ENCODE measurements at places on chromosomes 3 and 15.

GRCh38 chr3:59321881-59322540 is 272.2 kb upstream of the CFAP20DC start:
- no peak for DNase-seq

DNA sequence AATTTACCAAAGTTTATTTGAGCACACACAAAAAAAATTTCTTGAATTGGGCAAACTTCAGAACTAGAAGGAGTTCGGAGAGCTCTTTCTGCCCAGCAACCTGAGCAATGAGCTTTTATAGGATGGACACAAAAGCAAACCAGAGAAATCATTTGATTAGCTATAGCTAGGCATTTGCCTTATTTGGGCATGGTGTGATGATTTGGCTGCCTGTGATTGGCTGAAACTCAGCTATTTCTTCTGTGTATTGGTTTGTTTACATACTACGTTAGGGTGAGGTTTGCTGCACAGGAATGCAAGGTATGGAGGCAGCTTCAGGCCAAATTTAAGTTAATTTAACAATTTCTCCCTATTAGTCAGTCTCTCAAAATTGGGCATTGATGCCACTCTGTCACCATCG is 65.1 kb downstream of the NEK11 start:
- no peak for DNase-seq

- DNase-seq = no peak
Measured at GRCh38 chr15:54150255-54150654, 172.0 kb downstream of the UNC13C start.

DNA sequence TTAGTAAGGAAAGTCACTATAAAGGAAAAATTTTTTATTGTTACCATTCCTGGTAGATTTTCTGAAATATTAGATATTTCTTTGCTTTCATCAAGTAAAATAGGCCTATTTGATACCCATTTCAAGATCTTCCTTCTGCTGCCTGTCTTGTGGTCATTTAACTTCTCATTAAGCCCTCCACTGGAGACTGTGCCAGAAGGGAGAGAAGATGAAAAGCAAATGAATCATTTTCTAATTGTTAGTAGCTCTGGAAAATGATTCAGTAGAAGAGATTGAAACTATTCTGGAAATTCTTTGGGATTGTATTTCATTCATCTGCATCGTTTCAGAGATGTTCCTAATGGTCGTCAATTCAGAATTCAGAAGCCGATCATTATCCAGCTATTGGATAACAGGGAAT is 3.2 kb downstream of the KCTD6 start:
- no peak for DNase-seq

DNA sequence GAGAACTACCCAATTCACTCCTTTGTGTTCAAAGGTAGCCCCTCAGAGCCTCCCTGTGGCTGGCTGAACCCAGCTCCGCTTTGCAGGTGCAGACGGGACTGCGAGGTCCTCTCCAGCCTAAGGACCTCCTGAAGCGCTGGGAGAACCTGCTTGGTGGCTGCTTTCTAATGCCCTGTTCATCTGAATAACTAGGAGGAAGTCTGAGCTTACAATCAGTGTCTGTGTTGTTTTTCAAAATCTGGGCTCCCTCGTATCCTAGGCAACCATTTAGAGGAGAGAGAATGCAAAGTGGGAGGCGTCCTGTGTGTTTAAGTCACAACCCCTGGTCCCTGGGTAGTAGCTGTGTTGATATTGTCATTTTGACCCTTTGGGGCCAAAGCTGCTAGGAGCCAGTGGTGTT is 99.9 kb downstream of the GABRG3 start:
- DNase-seq = no peak

Data from stimulated activated naive CD8-positive, alpha-beta T cell treated with anti-CD3 and anti-CD28 coated beads, Interleukin-15, Interleukin-2, amounts not matched to agents 100 U/mL and 50 U/mL, for 24 hours (primary cell).